ENCODE measurements at places on chromosomes 12 and 14.

GRCh38 chr12:67447180-67447579 is 178.0 kb downstream of the CAND1 start:
- DNase-seq: no peak

GRCh38 chr14:58216544-58216943 is 16.6 kb downstream of the ACTR10 start:
- no peak for DNase-seq

GRCh38 chr12:25710128-25710527 is 157.0 kb upstream of the LMNTD1 start:
- no peak for DNase-seq

GRCh38 chr14:92603309-92604242 is 90.0 kb downstream of the RIN3 start:
- DNase-seq: peak; percentile 21

DNA sequence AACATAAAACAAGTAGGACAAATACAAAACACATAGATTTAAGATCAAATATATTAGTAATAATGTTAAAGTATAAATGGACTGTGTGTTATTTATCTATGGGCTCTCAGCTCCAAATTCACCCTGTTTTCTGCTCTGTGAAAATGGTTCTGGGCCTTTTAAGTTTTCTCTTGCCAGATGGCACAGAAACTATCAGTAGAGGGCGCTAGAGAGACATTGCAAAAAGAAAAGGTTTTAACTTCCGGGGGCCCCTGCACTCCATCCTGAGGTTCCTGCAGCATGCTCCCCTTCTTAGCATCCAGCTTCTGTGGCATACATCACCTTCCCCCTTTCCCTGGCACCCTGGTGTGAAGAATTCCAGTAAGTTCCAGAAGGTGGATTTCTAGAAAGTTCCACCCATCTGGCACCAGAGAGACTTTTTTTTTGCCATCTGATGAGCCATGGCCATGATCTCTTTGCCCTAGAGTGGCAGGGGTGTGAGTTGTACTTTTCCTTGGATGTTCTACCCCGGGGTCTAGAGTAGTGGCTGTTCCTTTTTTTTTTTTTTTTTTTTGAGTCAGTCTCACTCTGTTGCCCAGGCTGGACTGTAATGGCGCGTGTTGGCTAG is 29.3 kb downstream of the ZCRB1 start:
- no peak for DNase-seq

DNA sequence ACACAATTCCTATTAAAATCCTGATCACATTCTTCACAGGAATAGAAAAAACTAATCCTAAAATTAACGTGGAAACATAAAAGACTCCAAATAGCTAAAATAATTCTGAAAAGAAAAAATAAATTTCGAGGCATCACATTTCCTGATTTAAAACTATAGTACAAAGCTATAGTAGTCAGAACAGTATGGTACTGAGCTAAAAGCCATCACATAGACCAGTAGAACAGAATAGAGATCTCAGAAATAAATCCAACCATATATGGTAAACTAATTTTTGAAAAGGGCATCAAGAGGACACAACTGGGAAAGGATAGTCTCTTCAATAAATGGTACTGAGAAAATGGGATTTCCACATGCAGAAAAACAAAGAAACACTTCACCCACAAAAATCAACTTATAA is 125.2 kb upstream of the DAAM1 start:
- DNase-seq: no peak

Data from activated naive CD8-positive, alpha-beta T cell treated with anti-CD3 and anti-CD28 coated beads, Interleukin-2, amount 50 U/mL, for 16 hours (primary cell).